ENCODE measurements at places on chromosomes 7 and 10. TPM values are rescaled to one million over a fixed set of nuclear protein-coding genes. Genes with fewer than 3 reads are reported as not detected.

DNA sequence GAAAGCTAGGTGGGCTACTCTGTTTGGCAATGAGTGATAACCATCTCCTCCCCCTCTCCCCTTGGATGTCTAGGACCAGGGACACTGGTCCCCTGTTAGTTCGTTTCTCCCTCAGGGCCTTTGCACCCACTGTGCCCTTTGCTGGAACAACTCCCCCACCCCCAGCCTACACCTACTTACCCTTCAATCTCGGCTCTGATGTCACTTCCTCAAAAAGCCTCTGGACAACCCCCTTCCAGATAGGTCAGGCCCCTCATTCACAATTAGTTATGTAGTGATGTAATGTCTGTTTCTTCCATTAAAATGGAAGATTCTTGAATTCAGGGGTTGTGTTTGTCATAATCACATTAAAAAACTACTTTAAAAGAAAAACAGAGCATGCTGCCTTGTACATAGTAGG is 152.9 kb downstream of the SNX10 start:
- no peak for DNase-seq

GRCh38 chr7:117531595-117532244 is 51.9 kb downstream of the CFTR start:
- DNase-seq, result no peak

DNA sequence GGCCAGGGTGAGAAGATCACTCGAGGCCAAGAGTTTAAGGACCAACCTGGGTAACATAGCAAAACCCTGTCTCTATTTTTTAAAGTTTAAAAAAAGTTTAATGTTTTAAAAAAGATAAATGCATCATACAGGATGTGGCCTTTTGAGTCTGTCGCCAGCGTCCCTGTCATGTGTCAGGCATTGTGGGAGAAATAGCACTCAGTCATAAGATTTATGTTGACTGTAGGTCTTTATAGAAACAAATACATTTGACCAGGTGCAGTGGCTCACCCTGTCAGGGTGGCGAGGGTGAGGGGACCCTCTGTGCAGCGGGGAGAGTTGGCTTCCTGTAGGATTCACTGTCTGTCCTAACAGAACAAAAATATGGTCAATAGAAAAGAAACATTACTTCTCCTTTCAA is 63.5 kb upstream of the SH2B2 start:
- no peak for DNase-seq

DNA sequence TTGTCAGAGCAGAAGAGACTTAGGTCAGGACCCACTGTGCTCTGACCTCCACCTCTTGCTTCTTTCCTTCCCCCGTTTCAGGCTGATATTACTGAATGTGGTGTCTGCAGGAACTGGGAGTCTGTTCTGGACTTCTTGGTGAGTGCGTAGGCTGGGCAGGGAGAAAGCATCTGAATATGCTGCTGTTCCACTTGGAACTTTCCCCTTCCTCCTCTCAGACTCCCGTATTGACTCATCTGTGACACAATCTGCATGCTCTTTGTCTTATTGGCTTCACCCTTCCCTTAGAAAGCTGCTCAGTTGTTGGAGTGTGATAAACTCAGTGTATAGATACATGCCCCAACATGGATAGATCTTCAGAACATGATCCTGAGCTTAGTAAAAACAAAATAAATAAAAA is 137.6 kb upstream of the HABP2 start:
- DNase-seq, result no peak

DNA sequence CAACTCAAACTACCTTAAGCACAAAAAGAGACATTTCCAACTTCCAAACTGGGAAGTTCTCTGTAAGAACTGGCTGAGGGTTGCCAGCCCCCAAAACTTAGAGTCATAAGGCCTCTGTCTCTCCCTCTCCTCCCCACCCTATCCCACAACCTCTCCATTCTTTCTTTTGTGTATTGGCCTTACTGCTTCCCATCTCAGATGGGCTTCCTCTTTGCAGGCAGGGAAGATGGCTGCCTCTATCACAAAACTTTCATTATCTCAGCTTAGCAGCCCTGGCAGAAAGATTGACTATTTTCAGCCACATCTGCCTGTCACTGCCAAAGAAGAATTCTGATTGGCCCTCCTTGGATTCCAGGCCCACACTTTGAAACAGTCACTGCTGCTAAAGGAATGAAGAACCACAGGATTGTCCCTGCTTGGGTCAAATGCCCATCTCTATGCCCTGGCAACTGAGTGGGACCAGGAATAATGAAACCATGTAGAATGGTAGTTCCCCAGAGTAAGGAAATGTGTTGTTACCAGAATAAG is 58.0 kb upstream of the PRKAR2B start:
- DNase-seq, result no peak

GRCh38 chr7:142153400-142153799 is 41.9 kb downstream of the MGAM2 start:
- DNase-seq, result no peak

DNA sequence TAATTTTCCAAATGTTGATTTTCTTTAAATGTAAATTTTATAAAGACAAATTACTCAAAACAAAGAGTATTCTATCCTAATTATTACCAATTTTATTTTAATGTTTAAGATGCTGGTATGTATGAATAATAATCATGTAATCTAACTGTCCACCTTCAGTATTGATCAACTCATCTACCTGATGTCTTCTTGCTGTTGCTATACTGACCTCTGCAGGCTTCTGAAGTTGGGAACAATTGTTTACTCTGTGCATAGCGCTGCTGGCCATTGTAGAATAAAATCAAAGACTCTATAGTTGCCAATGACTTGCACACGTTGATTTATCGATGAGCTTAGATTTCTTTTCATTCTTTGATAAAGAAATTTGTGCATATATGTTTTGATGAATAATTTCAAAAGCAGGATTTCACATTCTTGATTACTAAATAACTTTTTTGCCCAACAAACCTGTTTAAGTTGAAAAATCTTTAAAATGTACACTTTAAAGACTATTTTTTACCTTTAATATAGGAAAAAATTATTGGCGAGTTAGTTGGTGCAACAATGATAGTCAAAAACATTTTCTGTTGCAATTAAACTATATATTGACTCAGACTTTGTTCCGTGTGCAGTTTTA is 282.3 kb downstream of the TFEC start:
- no peak for DNase-seq

- no peak for DNase-seq
These were observed 354 bp upstream of the FERD3L start for GRCh38 chr7:19145434-19146115.

GRCh38 chr7:5139998-5140397 is 50.0 kb upstream of the WIPI2 start:
- DNase-seq, result no peak

DNA sequence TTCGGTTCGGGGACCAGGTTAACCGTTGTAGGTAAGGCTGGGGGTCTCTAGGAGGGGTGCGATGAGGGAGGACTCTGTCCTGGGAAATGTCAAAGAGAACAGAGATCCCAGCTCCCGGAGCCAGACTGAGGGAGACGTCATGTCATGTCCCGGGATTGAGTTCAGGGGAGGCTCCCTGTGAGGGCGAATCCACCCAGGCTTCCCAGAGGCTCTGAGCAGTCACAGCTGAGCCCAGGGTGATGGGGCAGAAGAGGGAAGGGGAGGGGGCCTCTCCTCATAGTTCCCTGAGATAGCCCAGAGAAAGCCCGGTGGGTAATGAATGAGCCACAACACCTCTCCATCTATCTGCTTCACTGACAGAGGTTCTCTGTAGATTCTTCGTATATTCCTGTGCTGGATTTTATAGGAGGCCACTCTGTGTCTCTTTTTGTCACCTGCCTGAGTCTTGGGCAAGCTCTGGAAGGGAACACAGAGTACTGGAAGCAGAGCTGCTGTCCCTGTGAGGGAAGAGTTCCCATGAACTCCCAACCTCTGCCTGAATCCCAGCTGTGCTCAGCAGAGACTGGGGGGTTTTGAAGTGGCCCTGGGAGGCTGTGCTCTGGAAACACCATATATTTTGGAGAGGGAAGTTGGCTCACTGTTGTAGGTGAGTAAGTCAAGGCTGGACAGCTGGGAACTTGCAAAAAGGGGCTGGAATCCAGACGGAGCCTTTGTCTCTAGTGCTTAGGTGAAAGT is 16.4 kb downstream of the PRSS2 start:
- no peak for DNase-seq

DNA sequence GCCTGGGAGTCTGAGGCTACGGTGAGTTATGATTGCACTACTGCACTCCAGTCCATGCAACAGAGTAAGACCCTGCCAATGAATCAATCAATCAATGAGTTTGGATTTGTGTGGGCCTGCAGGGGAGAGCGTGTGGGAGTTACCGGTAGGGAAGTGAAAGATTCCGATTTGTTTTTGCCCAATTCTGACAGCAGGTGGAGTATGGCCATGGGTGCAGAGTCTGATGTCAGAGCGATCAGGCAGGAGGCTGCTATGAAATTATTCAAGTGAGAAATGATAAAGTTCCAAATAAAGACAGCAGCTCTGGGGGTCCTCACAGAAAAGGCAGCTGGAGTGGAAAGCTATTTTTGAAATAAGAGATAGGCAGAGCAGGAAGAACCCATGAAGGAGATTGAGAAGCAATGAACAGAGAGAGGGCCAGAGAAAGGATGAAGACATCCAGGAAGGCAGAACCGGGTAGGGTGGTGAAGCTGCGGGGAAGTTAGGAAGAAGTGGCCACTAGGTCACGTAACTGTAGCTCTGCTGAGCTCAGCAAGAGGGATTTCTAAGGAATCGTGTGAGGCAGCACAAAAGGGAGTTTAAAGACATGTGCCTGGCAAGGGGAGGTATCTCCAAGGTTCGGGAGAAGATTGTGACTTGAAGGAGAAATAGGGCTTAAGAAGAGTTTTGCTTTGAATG is 93.7 kb upstream of the NMT2 start:
- no peak for DNase-seq

DNA sequence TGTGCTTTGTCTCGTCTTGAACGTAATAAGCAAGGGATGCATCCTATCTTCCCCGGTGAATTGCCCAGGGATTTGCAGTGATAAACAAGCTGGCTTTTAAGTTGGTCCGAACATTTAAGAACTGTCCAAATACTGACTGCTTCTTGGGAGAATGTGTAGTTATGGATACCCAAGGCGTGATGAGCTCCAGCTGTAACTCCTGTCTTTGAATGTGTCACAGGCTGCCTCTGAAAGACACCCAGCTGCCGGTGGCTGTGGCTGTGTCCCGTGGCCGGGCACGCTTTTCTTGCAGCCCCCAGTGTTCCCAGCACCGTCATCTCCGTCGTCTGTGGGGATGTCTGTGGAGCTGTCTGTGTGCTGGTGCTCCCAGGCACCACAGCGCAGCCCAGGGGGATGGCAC is 118.1 kb downstream of the GLRX3 start:
- DNase-seq, result no peak

TEX36 gene
- not detected for total RNA-seq

HOXA7 gene
- 0.46 TPM for total RNA-seq

SRRM3 gene
- 0.59 TPM for total RNA-seq

STEAP4 gene
- total RNA-seq, result 81.8 TPM

NDUFB2 gene
- total RNA-seq, result 51.3 TPM

NUTM2B gene
- 2.0 TPM for total RNA-seq

PIK3CG gene
- 8.1 TPM for total RNA-seq

CCM2 gene
- total RNA-seq, result 30.9 TPM

ZNF853 gene
- total RNA-seq, result 6.6 TPM

SCD gene
- total RNA-seq, result 464 TPM

VWDE gene
- 4.4 TPM for total RNA-seq

RNF32 gene
- 2.6 TPM for total RNA-seq

All from upper lobe of left lung (tissue), 6 donors.